ENCODE measurements at places on chromosomes 12 and 14. TPM values are rescaled to one million over a fixed set of nuclear protein-coding genes. Genes with fewer than 3 reads are reported as not detected.

Gene NPAS3
- total RNA-seq = 1.1 TPM

Gene GYS2
- not detected for total RNA-seq

Gene ANKRD33
- total RNA-seq = not detected

Gene ADAM21
- 0.32 TPM for total RNA-seq

Gene SUPT16H
- total RNA-seq = 28.5 TPM

Gene TAS2R10
- not detected for total RNA-seq

Gene ZNF84
- 20.4 TPM for total RNA-seq

Gene CCDC197
- total RNA-seq = 0.74 TPM

Gene KRT83
- total RNA-seq = not detected

Gene PA2G4
- 77.1 TPM for total RNA-seq

Gene GPR65
- 0.42 TPM for total RNA-seq

Gene CALCOCO1
- 210 TPM for total RNA-seq

Gene USP30
- 13.6 TPM for total RNA-seq

Gene CIDEB
- total RNA-seq = 3.9 TPM

Gene OVCH1
- total RNA-seq = 0.07 TPM

Gene LBHD2
- not detected for total RNA-seq

Gene KRT85
- total RNA-seq = not detected

Gene DCN
- total RNA-seq = 741 TPM

Gene CLEC9A
- not detected for total RNA-seq

All from left ventricle myocardium superior (tissue), 1 donor.